ENCODE measurements at places on chromosomes 16 and 17.

DNA sequence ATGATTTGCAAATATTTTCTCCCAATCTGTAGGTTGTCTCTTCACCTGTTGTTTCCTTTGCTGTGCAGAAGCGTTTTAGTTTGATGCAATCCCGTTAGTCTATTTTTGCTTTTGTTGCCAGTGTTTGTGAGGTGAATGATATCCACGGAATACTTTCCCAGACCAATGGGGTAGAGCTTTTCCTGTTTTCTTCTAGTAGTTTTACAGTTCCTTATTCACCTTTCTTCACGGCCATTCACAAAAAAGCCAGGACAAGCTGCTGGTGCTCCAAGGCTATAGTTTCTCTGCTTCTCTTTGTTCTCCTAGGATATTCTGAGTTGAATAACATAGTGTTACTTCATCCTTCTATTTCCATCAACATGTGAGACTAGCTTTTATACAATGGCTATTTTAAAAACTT lies 98.7 kb downstream of the UTP18 start:
- no peak for DNase-seq

- no peak for DNase-seq
These were observed 5.0 kb downstream of the ATF7IP2 start for GRCh38 chr16:10390867-10391266.

- DNase-seq, result no peak
These were observed 286.5 kb upstream of the ERCC4 start for GRCh38 chr16:13633391-13633861.

DNA sequence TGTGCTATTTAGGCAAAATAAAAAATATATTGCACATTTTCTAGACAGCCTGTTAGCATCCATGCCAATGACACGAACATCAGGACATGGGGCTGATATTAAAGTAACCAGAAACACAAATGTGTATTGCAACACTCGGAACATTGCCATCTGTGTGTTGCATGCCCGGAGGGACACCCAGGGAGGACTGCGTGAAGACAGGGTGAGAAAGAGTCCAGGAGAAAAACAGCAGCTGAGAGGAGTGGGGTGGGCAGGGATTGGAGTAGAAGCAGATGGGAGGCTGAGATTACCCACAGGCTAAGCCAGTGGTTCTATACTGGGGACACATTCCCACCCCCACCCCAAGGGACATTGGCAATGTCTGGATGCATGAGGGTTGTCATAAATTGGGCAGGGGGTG lies 114.8 kb downstream of the GRIN2A start:
- DNase-seq, result no peak

GRCh38 chr17:49106321-49107210 lies 26.0 kb upstream of the B4GALNT2 start:
- DNase-seq, result no peak

DNA sequence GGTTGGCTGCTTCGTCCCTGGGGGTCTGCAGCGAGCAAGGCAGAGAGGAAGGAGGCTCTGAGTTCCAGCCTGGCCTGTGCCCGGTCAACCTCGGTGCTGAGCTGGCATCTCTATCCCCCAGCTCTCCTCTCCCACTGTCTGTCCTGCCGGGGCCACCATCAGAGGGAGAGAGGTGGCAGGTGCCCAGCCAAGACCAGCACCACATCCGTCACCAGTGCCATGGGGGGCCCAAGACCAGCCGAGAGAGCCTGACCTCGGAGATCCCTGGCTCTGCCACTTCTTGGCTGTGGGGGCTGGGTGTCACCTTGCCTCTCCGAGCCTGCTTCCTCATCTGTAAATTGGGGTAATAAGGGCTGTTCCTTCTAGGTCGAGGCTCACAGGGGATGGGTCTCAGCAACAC lies 560 bp upstream of the P2RX1 start:
- DNase-seq, result no peak

GRCh38 chr17:72927146-72927545 lies 165.3 kb downstream of the SLC39A11 start:
- no peak for DNase-seq

- DNase-seq, result no peak
These were observed 320.2 kb downstream of the MAP2K6 start for GRCh38 chr17:69734656-69735055.
